Iris pigment epithelial cell (primary cell): ENCODE measurements at places on chromosomes 4 and X.

GRCh38 chr4:156663663-156664062 lies 307.9 kb downstream of the PDGFC start:
- no peak for DNase-seq

DNA sequence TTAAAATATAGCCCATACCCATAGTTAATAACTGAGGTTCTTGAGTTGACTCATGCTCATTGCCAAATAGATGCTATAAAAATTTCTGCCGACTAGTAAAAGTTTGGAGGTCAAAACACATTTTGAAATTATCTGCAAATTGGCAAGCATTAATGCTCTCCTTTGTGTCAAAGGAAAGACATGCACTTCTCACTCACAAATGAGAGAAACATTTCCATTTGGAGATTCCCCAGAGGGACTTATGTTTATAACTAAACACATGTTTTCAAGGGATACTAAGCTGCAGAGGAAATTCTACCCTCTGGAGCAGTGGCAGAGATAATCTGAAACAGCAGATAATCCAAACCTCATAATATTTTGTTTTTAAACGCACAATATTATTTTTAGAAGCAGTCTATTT lies 45.7 kb upstream of the CCDC160 start:
- no peak for DNase-seq

- DNase-seq = no peak
These were observed 125.3 kb upstream of the VAMP7 start for GRCh38 chrX:155755706-155756337.

GRCh38 chr4:10066206-10066605 lies 44.9 kb upstream of the SLC2A9 start:
- no peak for DNase-seq

DNA sequence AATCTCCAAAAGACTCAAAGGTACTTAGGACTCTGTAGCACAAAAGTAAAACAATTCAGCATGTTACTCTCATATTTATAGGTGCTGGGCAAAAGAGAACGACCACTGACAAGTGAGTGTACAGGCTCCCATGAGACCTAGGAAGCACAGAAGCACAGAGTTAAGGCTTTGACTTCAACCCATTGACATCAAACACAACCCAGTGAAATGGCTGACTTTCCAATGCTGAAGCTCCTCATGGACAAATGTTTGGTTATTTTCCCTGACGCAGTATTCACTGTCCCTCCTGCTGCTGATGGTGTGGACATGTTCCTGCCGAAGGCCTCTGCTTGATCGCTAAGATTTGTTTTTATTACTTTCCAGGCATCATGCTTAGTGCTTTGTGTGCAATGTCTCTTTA lies 148.7 kb downstream of the TSPAN5 start:
- no peak for DNase-seq

DNA sequence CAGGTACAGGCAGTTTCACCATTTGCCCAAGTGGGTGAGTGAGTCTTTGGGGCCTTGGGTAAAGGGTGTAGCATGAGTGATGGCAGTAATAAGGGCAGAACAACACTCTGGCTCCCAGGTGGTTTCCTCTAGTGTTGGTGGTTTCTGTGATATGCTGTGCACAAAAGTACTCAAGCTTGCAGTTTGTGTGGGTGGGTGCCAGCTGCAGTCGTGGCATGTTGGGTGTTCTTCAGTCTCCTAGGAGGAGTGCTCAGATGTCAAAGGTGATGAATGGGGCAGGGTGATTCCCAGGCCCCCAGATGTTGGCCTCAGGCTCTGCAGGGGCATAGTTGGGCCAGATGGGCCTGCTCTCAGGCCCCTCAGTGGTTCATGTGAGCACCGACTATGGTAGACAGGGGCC lies 166.1 kb upstream of the KLF8 start:
- DNase-seq = no peak

DNA sequence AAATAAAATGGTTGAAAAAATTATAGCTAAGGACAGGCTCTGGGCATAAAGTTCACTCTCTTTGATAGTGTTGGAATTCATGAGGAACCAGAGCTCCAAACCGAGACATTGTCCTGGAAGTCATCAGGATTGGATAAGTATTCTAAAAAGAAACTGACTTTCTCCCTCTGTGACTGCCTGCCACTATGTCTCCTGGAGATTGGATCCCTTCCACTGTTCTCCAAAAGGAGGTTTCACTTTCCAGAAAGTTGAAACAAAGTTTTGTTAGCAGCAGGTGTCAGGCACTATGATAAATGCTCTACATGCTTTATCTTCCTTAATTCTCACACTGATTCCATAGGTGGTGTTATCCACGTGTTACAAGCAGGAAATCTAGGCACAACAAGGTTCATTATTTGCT lies 16.8 kb downstream of the BANK1 start:
- no peak for DNase-seq

- peak; percentile 19 for DNase-seq
These were observed 154.2 kb upstream of the TBL1X start for GRCh38 chrX:9310616-9311015.

DNA sequence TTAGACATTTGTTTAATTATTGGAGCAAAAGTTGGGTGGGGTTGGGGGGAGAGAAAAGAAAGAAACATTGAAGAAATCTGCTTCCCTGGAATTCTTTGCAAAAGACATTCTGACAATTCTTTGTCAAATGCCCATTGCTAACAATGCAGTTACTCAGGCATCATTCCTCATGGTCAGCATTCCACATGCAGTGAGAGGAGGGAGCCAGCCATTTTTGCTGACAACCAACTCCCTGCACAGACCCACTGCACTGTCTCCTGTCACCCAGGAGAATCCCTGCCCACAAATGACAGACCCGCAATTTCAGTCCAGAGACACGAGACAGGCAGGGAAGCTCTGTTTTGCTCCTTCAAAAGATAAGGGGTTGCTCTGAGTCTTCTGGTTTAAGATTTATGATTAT lies 985.1 kb upstream of the SLIT2 start:
- DNase-seq = no peak

DNA sequence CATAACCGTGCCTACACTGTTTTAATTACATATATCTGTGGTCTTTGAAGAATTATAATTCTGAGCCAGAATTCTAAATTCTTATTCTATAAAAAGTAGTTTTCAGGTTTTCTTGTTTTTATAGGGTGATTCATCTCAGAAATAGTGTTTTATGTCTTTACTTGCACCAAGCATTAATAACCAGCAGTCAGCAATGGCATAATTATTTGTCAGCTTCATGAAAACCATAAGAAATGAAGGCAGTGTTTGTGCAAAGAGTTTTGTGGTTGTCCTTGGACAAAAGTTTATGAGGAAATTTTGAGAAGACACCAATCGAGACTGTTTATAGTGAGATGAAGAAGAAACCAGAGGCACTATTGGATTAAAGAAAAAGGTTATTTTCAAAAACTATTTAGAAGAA lies 37.2 kb downstream of the EDNRA start:
- DNase-seq = no peak

DNA sequence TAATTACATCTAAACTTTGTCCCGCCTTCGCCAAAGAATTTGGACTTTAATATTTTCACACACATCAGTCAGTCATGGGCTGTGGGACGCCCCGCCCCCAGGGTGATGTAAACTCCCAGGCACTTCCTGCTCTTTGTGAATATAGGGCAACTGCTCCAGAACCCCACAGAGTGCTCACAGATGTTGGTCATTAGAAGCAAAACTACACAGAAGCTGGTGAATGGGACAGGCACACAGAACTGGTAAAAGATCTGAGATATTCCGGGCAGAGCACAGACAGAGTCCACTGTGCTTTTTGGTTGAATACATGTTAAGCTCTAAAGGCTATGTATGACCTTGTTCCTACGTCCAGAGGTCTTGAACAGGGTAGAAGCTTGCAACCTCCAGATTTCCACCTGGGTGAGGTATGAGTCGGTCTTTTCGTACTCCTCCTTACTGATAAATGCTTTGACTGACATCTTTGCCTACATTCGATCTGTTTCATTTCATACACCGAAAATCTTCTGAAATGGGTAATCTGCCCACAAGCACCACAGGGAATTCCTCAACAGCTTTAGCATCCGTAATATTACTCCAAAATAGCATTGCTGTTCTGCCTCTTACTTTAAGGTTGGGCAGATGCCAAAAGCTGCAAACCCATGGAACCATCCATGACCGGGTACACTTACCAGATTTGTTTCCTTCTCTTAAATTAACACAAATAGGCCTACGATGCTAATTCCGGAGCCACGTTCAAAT lies 144.6 kb downstream of the AMELX start:
- peak; percentile 84 for DNase-seq

DNA sequence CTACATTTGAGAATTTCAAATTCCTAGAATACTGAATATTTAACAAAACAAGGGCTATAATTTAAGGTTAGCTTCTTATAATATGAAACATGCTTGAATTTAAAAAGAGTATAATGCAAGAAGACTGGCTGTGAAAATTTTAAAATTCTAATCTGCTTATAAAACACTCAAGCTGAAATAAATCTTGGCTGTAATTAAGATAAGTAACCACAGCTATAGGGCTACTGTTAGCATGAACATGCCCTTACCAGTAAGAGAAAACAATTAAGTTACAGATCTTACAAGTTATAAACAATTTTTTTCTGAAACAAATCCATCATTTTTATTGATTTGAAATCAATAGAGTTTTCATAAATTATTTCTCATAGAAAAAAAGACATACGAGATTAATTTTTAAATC lies 148.2 kb downstream of the INPP4B start:
- DNase-seq = no peak

DNA sequence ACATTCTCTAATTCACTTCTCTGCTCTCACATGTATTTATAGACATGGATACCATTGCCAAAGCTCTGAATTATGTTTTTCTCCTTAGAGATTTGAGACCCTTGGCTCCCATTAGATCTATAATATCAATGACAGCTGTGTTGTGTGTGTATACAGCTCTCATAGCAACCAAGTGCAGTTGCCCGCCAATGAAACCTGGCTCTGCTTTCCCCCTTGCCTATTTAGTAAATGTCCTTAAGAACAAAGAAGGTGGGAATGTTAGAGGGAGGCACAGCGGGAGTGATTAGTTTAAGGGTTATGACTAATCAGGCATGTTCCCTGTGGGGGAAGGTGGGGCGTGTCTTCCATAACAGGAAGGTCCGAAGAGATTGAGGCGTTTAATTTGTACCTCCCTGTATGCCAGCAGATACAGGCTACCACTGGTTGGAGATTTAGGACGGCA lies 100.5 kb upstream of the TBC1D9 start:
- peak; percentile 53 for DNase-seq

GRCh38 chr4:55183926-55184599 lies 58.7 kb upstream of the KDR start:
- DNase-seq = peak; percentile 97

DNA sequence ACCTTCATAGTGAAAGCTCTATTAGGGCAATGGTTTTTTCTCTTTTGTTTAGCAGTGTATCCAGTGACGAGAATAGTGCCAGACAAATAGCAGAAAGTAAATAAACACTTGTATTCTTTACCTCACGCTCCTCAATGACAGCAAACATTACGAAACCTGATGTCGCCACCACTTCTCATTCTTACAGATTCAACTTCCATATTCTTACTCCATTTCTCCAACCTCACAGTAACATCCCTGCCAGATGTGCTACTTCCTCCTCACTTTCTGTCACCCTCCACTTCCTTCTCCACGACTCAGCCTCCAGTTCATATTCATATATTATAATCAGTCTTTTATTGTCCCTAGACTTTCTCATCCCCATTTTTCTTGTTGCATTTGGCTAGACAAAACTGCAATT lies 1956.2 kb upstream of the AGA start:
- DNase-seq = no peak

DNA sequence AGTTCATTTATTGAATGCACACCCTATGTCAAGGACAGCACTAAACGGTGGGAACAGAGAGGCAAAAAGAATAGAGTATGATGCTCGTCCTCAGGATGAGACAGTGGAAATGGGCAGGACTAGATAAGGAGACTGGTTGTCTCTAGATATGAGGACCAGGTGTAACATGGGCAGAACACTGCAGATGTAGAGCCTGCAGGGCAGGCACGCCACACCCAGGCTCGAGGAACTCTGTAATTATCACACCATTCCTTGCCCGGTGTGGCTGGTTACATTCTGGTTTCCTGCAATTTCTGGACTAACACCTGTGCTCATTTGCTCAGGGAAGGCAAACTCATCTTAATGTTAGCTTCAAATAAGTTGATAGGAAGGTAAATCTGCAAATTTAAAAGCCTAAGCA lies 334.4 kb downstream of the DHX15 start:
- DNase-seq = no peak

DNA sequence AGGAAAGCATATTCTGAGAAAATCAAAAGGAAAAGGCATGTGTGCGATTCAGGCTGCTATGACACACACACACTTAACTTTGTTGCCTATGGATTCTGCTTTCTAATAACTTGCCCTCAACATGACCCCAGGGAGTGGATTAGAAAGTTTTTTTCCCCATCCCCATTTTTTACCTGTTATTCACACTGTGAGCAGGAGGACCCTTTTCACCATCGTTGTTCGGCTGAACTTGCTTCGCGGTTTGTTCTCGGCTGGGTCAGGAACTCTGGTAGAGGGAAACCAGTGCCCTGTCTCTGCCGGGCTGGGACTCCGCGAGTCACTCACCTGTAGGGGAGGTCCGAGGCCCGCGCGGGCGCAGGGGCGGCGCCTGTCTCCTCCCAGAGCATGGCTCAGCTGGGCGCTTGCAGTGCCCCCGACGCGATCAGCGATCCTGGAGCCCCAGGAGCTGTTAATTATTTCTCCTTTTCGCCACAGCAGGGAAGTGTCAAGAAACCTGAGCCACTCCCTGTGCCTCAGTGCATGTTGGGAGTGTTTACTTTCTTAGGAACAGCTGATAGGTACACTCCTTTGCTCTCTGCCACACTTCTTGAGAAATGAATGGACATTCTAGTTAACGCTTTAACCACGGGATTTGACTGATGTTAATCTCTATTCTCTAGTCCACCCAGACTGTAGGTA lies at the start of gene RASSF6:
RASSF6 (minus strand) TSS at position 322 of the 678 bp plus-strand sequence. CDS start 8,641 bp downstream, outside the sequence.
- DNase-seq = no peak

DNA sequence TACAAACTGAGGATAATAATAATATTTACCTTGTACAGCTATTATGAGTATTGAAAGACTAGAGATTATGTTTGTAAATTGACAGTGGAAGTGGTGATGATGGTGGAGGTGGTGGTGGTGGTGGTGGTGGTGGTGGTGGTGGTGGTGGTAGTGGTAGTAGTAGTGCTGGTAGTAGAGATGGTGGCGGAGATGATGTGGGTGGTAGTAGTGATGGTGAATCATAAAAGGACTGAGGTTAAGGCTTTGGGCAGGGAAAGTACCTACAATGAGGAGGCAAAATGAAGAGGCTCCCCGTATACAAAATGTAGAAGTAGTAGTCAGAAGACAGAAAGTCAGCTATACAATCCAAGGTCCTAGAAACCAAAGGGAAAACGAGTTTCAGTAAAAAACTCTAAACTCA lies 214.1 kb downstream of the BCOR start:
- DNase-seq = no peak

DNA sequence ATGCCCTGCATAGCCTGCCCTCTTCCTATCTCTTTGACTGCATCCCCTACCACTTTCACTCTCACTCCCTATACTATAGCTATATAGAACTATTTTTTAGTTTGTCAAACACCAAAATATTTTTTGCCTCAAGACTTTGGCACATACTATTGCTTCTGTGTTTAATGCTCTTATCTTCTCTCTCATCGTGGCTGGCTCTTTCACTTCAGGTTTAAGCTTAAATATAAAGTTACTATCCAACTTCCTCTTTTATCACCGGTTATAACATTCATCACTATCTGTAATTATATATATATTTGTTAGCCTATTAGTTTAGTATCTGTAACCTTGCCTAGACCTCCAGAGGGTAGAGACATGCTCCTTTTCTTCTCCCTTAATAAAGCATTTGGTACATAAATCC lies 11.5 kb upstream of the HMGB2 start:
- DNase-seq = no peak
